Breast epithelium (tissue), 4 donors: ENCODE measurements at places on chromosomes 3 and 15. TPM values are rescaled to one million over a fixed set of nuclear protein-coding genes. Genes with fewer than 3 reads are reported as not detected.

DNA sequence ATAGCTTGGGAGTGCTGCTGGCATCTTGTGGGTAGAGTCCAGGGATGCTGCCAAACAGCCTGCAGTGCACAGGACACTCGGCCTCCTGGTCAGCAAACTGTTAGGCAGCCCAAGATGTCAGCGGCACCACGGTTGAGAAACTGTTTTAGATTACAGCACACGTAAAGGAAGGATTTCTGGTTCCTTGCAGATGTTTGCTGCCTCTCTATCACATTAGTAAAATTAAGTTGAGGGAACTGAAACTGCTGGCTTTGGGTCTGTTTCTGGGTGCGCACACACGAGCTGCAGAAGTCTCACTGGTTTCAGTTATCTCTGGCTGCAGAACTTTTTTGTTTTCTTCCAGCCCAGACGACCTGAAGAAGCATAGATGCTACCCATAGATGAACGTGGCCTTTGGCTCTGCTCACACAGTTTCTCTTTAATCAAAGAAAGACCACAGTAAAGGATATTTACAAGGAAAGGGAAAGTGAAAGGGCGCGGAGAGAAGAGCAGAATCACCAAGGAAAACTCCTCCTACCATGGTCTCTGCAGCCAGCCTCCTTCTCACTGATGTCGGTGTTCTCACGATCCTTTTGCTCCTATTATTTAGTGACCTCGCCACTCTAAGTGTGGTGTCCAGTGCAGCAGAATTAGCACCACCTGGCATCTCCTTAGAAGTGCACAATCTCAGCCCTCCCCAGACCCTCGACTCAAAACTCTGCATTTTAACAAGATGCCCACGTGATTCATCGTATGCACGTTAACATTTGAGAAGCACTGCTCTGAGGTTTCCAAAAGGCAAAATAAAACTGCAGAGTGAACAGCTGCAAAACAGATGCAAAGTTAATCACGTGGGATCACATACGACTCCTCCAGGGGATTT is 50.6 kb upstream of the AKAP13 start:
- no peak for DNase-seq

Gene OXTR
- 0.32 TPM for total RNA-seq

Gene TMEM212
- total RNA-seq: 1.3 TPM

Gene PLSCR5
- total RNA-seq: not detected

Gene IGSF10
- total RNA-seq: 14.4 TPM
